ENCODE measurements at places on chromosomes 2 and 18.

- DNase-seq, result no peak
Measured at GRCh38 chr2:29397713-29398112, 282.5 kb downstream of the CLIP4 start.

GRCh38 chr2:237574894-237575868 lies 8.8 kb downstream of the PRLH start:
- DNase-seq, result no peak

GRCh38 chr2:238336151-238336550 lies 15.8 kb downstream of the TRAF3IP1 start:
- no peak for DNase-seq

- no peak for DNase-seq
Measured at GRCh38 chr18:72808680-72809079, 59.1 kb downstream of the NETO1 start.

- DNase-seq, result no peak
Measured at GRCh38 chr2:160271171-160272086, 71.4 kb upstream of the ITGB6 start.

GRCh38 chr2:4499316-4500030 lies 796.1 kb downstream of the DCDC2C start:
- no peak for DNase-seq

- no peak for DNase-seq
Measured at GRCh38 chr18:36185901-36186460, 1.3 kb upstream of the MOCOS start.

GRCh38 chr2:158305501-158305900 lies 151.1 kb downstream of the CCDC148 start:
- DNase-seq, result no peak

GRCh38 chr2:216960671-216961268 lies 100.9 kb upstream of the TNP1 start:
- no peak for DNase-seq

GRCh38 chr2:146893500-146894041 lies 951.3 kb upstream of the ACVR2A start:
- no peak for DNase-seq

GRCh38 chr2:74307720-74308119 lies 35.5 kb downstream of the SLC4A5 start:
- DNase-seq, result no peak

DNA sequence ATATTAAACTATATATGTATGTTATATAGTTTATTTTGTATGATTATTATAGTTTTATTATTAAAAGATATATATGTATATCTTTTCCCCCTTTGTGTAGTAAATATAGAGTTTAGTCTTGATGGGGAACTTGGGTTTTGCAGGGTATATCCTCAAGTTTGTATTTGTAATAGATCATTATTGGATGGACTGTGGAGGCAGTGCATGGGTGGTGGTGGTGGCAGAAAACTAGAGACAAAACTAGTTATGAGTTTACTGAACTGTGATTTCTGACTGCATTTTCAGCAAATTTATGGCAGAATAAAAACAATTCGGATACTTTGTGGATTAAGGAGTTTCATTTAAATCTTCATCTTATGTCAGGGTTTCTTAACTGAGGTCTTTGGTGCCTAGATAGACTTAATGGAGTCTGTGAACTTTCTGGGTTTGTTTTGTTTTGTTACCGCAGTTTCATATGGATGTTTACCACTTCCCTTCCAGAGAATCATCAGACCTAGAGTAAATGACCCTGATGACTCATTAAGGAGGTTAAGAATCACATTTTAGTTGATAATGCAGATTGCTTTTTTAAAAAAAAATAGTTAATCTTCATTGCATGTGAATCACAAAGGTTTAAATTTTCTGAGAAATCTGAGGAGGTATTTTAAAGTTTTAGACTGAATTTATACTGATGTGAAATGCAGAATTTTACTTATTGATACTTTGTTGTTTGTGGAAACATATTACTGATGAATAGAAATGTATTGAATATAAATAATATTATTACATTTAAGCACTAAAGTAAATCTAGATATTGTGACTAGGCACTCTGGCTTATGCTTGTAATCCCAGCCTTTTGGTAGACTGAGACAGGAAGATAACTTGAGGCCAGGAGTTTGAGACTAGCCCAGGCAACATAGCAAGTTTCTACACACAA lies 14.5 kb downstream of the EPC2 start:
- no peak for DNase-seq

DNA sequence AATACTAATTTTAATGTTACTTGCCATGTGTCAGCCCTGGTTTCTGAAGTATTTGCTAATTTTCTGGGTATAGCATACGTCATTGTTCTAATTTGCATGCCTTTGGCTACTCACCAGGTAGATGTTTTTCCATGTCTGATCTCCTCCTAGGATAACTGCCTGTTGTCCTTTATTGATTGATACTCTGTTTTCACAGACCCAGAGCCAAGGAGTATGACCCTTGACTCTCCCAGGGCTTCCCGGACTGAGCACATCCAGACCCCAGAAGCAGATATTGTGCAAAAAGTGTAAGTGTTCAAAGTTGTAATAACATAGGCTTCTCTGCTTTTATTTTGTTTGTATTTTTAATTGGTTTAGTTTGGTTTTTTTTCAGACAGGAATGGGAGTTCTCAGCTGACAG lies 53.8 kb downstream of the SUMO1 start:
- no peak for DNase-seq

DNA sequence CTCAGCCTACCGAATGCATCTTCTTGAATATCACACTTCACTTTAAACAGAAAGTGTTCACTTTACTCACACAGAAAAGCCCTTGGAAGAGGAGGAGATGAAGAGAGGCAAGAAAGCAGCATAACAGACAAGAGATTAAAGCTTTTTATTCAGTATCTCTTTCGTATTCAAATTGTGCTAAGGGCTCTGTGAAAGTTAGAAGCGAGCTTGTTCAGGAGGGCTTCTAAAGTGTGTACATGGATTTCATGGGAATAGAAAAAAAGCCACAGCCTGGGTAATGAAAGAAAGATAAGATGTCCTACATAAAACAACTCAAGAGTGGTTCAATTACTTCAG lies 531.9 kb downstream of the TMEM182 start:
- DNase-seq, result no peak

DNA sequence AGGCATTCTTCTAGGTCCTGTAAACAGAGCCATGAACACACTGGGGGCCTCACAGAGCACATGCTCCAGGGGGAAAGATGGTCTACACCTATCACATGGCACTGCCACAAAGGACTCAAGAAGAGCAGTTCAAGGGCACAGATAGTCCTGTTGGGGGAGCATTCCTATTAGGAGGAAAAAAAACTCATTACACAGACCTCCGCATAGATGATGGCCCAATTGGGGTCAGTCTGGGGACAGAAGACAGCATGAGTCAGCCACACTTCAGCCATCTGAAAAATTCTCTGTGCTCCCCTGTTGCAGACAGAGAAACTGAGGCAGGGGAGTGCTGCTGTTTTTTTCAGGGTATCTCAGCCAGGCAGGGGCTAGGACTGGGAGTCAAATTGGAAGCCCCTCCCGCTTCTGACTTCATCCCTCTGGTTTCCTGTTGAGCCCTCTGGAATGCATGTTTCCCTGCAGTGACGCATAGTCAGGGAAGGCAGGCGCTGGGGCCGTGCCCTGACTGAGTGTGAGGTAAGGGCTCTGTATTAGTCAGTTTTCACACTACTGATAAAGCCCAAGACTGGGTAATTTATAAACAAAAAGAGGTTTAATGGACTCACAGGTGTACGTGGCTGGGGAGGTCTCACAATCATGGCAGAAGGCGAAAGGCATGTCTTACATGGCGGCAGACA lies 67.9 kb downstream of the RHOB start:
- peak; percentile 89 for DNase-seq

DNA sequence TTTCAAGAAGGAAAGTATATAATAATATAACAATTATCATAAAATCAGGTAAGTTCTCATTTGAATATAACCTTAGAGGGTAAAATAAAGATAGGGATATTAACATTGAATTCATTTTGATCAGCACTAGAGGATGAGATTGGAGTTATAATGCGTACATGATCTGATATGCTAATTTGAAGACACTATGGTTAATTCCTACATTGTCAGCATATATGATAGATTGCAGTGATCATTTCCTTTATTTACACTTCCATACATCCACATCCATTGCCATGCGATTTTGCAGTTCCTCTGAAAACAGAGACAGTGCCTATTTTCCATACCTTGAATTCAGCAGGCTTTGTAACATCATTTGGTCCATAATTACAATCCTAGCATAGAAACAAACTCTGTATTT lies 519.2 kb downstream of the CCDC85A start:
- DNase-seq, result no peak

DNA sequence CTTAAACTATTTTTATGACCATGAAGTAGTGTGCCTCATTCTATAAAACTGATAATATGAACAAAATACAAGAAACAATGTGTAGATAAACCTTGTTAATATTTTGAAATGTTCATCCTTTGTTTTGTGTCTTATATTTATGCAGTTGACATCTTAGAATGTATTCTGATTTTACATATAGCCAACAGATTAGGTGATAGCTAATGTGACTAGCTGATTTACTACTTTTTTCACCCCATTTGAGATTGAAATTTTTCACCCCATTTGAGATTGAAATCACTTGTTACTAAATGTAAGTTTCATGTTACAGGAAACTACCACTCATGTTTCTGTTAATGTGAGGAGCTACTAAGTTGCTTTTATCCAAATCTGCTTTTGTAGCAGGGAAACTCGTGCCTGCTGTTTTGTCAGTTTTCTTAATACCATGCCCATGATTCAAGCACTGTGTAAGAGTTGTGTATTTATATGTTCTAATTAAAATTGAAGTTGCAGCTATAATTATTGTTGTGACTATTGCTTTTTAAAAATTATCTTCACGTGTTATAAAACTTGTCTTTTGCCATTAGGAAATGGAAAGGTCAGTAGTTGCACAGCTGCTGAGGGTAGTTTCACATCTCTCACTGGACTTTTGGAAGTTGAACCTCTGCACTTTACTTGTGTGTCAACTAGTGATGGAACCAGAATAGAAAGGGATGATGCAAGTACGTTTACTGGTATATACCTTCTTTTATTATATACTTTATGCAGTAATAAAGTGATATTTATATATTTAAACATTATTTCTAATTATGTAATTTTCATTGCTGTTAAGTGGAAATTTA lies 96.6 kb downstream of the BIRC6 start:
- no peak for DNase-seq

- no peak for DNase-seq
Measured at GRCh38 chr2:64795024-64795592, 141.4 kb upstream of the SERTAD2 start.

GRCh38 chr2:85409845-85410583 lies at the start of gene CAPG:
TSS of gene CAPG (minus strand) at chr2:85410366. CDS start at chr2:85402145, 8,221 bp downstream.
- DNase-seq, result no peak

- DNase-seq, result no peak
Measured at GRCh38 chr2:156470975-156471583, 34.9 kb downstream of the GPD2 start.

- DNase-seq, result no peak
Measured at GRCh38 chr2:169050476-169051240, 18.7 kb upstream of the DHRS9 start.

GRCh38 chr2:68244456-68244855 lies 7.9 kb downstream of the PPP3R1 start:
- DNase-seq, result no peak

DNA sequence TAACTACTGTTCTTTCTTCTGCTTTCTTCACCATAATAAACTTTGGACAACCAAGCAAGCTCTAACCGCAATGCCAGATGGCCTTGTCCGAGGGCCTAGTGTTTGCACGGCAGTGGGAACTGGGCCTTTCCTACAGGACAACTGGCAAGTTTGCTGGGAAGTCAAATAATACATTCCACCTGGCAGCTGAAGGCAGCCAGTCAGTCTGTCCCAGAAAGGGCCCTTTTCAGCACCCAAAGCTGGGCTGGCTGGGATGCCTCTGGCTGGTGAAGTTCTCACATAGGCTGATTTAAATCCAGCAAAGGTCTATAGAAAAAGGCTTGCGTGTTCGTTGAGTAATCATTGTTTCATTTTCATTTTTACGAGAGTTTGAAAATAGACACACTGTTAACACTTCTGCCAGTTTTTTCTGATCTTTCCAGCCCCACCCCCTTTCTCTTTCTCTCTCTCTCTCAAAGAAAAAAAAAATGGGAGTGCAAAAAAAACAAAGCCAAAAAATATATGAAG lies 110.0 kb upstream of the EPAS1 start:
- no peak for DNase-seq

DNA sequence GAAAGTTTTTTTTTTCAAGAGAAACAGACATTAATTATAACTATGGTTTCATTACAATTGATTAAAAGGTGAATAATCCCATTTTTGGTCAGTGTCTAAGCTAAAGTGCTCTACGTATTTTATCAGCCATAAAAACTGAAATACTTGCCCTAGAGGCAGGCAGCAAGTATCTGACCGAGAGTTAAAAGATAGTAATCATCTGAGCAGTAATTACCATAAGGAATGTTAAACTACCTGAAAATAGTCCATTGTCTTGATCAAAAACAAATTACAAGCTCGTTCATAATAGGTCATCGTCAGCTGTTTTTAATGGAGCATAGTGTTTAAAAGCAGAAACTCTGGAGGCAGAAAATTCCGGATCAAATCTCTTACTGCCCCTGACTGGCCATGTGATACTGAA lies 105.7 kb upstream of the ZEB2 start:
- DNase-seq, result no peak

DNA sequence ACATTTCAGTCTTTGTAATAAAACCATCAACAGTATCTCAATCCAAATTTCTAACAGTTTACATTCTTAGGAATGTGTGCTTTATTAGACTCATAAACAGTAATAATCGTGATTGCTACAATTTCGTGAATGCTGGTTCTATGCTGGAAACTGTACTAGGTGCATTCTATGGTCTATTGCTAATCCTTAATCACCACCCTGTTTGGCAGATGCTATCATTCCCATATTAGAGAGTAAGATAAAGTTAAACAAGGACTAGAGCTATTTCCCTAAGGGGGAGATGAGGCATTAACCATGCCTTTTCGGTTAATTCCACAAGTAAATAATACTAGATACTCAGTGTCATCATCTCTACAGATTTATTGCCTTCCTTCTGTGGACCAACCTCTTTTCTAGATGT lies 244.0 kb downstream of the PAX3 start:
- DNase-seq, result no peak

GRCh38 chr2:39409697-39410389 lies 27.2 kb downstream of the MAP4K3 start:
- no peak for DNase-seq

DNA sequence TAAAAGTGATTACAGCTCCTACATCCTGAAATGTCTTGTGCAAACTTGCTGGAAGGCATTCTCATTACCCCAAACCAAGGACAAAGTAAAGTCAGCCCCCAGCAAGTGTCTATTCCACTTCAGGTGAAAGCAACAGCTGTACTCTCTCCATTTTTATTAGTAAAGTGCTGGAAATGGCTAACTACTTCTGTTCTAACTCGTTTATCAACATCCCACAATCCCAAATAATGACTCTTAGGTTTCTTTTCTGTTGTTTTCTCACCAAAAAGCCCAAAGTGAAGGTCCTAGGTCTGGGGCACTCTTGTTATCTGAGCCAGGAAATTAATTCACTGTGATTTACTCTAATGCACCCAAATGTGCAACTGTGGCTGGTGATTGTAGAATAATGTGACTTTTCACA lies 105.7 kb downstream of the LRRC30 start:
- no peak for DNase-seq

- no peak for DNase-seq
Measured at GRCh38 chr18:56146565-56146964, 491.8 kb downstream of the TXNL1 start.

GRCh38 chr2:74577448-74577847 lies 22.9 kb downstream of the DOK1 start:
- DNase-seq, result no peak
